SIG-M5 (cell line): ENCODE measurements at places on chromosomes 2 and 18.

- DNase-seq, result no peak
These were observed 86.7 kb downstream of the USP40 start for GRCh38 chr2:233479616-233480489.

- no peak for DNase-seq
These were observed 492 bp downstream of the KIF5C start for GRCh38 chr2:148875387-148876051.

DNA sequence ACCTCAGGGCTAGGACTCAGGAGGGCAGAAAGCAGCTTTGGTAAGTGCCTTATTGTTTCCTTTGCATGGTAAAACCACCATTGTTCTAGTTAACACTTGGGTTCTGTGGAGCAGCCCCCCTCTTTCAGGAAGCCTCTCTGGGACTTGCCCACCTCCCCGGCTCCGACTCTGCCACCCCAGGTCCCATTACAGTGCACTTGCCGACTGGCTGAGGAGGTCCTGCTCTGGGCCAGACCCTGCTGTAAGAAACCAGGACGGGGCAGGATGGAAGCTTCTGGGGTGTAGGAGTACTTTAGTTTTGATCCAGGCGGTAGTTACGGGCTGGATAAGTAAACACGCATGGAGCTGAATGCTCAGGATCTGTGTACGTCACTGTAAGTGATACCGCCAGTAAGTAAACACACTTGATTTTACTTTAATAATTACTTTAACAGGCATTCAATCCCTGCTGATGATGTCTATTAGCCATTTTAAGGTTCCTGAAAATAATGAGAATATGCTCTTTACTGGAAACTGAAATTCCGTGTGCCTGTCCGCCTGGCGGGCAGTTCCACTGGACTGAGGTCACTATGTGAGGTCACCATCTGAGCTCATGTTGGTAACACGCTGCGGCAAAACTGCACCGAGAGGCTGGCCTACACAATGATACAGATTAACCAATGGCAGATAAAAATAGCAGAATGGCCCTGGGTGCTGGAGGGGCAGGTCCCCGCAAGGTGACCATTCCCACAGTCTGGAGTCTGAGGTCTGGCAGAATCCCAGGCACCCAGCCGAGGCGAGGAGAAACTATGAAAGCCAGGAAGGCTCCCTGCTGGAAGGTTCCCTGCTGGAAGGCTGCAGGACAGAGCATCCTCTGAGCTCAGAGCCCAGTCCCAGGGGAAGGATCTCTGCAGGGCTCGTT, 25.2 kb downstream of the HS1BP3 start:
- DNase-seq, result no peak

DNA sequence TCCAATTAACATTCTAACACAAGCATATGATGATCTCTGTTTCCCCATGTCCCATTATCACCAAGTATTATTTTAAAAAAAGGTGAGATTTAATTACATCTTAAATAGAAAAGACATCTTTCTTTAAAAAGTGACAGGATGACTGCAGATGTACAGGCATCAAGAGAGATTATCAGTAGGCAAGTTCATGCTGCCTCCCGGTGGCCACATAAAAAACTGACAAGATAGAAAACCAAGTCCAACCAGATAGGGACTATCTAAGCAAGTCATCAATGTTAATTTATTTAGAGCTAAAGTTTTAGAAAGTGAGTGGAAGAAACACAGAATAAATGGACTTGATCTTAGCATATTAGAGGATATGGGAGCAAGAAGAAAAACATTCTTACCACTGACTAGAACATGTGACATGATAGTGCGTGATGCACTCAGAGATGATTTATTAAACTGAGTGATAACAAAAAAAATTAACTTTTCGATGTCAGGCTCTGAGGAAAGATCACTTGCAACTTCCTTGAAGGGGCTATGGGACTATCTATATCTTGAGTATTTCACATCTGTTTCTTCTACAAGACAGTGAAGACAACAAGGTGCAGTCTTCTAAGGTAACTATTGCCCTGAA, 5.4 kb upstream of the TDRD15 start:
- no peak for DNase-seq

GRCh38 chr2:69143748-69144360, 130.9 kb downstream of the ANTXR1 start:
- DNase-seq, result no peak

- DNase-seq, result no peak
These were observed 6.3 kb downstream of the MEX3C start for GRCh38 chr18:51191128-51191717.

GRCh38 chr2:71235930-71236587, 9.2 kb upstream of the PAIP2B start:
- no peak for DNase-seq

DNA sequence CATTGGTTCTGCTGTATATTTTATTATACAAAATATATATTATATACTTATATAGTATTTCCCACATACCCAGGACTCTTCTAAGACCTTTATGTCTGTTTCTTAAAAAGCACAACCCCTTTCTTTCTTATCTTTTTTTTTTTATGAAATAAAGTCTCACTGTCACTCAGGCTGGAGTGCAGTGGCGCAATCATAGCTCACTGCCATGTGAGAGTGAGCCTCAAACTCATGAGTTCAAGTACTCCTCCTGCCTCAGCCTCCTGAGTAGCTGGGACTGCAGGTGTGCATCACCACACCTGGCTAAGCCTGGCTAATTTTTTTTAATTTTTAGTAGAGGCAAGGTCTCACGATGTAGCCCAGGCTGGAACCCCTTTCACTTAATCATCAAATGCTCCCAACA, 72.3 kb downstream of the CLHC1 start:
- DNase-seq, result no peak

GRCh38 chr2:100884145-100884621, 64.2 kb downstream of the NPAS2 start:
- DNase-seq, result no peak

DNA sequence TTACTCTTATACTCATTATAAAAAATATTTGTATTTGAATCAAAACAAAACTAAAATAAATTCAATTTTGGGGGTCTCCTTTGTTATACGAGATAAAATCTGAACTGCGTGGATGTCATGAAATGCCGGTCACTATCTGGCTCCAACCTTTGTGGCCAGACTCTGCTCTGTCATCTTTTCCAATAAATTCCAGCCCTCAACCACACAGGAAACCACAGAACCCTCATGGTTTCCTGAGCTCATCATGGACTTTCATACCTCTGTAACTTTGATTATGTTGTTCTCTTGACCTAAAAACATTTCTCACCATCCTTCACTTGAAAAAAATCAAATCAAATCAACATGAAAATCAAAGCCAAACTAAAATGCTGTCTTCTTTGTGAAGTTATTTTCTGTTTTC, 724.7 kb downstream of the METTL4 start:
- DNase-seq, result no peak
